ENCODE measurements at places on chromosomes 6 and 20. TPM values are rescaled to one million over a fixed set of nuclear protein-coding genes. Genes with fewer than 3 reads are reported as not detected.

Gene EDN3
- total RNA-seq = 0.72 TPM

Gene WDR27
- 14.6 TPM for total RNA-seq

Gene FLRT3
- 2.2 TPM for total RNA-seq

Gene TIAM2
- 3.1 TPM for total RNA-seq

Gene EFCAB8
- total RNA-seq = not detected

Gene SLPI
- total RNA-seq = 9.3 TPM

Gene GTSF1L
- not detected for total RNA-seq

Gene YTHDF1
- 55.7 TPM for total RNA-seq

Gene POM121L2
- total RNA-seq = 0.04 TPM

Gene SLC17A2
- total RNA-seq = not detected

Gene SLC17A3
- 1.1 TPM for total RNA-seq

Gene VSX1
- 1.2 TPM for total RNA-seq

Gene CDKAL1
- total RNA-seq = 4.0 TPM

Gene HAO1
- total RNA-seq = not detected

Gene PBOV1
- total RNA-seq = not detected

Gene BMP7
- total RNA-seq = 0.72 TPM

Gene SMPDL3A
- 3.0 TPM for total RNA-seq

Gene RPS10
- total RNA-seq = 2,196 TPM

Gene ERVFRD-1
- total RNA-seq = not detected

Gene CALHM6
- total RNA-seq = 0.39 TPM

Gene RSPH9
- 0.16 TPM for total RNA-seq

Gene RAET1G
- total RNA-seq = 9.7 TPM

Gene PI16
- not detected for total RNA-seq

Gene HUS1B
- 0.35 TPM for total RNA-seq

Gene DEFB123
- total RNA-seq = not detected

Gene FAXC
- 6.4 TPM for total RNA-seq

Gene MDN1
- total RNA-seq = 13.0 TPM

Gene PSORS1C2
- not detected for total RNA-seq

Gene KCNG1
- total RNA-seq = 18.0 TPM

Gene SRMS
- not detected for total RNA-seq

Gene MYLK4
- 0.15 TPM for total RNA-seq

Gene CGAS
- total RNA-seq = 6.3 TPM

Gene ENPP1
- total RNA-seq = 1.2 TPM

Gene HSPA12B
- 0.35 TPM for total RNA-seq

Gene ZNF391
- total RNA-seq = 0.23 TPM

Gene LY6G6F
- total RNA-seq = not detected

Gene PCK1
- 0.09 TPM for total RNA-seq

Gene MDFI
- total RNA-seq = 0.92 TPM

Gene TSHZ2
- not detected for total RNA-seq

Gene PRICKLE4
- total RNA-seq = 0.76 TPM

Gene MLN
- total RNA-seq = not detected

Gene EPPIN
- total RNA-seq = not detected

Gene NMBR
- total RNA-seq = not detected

Gene WFDC6
- total RNA-seq = not detected

Gene DSN1
- total RNA-seq = 24.7 TPM

Data from A549 treated with CORT108297 at 1 μM for 4 hours (cell line).